H7 (cell line): ENCODE measurements at places on chromosomes 7 and 10.

DNA sequence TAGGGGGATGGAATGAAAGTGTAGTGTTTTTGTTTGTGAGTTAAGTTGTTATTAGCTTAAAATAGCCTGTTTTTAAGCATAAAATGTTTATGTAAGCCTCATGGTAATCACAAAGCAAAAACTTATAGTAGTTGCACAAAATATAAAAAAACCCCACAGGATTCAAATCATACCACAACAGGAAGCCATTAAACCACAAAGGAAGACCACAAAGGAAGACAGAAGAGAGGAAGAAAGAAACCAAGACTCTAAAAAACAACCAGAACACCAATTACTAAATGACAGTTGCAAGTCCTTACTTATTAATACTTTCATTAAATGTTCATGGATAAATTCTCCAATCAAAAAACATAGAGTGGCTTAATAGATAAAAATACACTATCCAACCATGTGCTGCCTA, 63.6 kb downstream of the ANKRD7 start:
- DNase-seq = no peak

DNA sequence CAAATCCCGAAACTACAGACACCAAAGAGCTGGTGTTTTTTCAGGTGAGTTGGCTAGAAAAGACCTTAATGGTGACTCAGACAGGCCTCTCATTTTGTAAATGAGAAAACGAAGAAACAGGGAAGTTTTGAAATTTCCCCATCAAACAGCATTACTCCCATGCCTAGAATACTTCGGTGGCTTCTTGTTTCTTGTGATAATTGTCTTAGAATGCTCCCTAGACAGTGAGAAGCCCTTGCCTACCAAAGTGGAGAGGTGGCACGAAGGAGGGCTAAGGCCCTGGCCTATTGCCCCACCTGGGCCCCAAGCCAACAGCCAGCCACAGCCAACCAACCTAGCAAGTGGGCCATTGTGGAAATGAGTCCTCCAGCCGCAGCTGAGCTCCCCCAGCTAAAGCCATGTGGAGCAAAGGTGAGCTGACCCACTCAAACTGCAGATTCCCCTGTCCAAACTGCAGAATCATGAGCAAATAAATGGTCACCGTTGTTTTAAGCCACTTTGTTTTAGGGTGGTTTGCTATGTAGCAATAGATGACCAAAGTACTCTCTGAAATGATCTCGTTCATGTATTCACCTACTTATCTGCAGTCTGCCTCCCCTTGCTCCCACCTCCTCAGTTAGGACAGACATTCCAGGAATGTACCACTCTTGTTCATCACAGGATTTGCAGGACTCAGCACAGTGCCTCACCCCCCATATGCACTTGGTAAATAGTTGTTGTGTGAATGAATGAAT, 97.7 kb upstream of the FGFR2 start:
- DNase-seq = no peak

DNA sequence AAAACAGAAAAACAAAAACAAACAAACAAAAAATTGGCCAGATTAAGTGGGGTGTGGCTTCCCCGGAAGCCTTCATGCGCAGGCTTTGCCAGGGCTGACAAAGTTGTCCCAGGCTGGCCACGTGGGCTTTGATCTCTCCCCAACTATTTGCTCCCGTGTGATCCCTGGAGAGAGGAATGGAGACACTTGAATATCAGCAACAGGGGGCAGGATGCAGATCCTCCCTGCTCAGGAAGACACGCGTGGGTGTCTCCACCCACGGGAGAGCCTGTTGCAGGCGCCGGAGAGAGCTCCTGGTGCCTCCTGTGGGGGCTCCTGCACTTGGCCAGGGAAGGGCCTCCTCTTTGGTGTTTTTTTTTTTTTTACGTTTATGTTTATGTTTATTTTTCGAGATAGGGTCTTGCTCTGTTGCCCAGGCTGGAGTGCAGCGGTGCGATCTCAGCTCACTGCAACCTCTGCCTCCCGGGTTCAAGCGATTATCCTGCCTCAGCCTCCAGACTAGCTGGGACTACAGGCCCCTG, 19.0 kb downstream of the TRIM56 start:
- DNase-seq = peak; percentile 51

GRCh38 chr10:54009672-54010071, 791.4 kb downstream of the PCDH15 start:
- no peak for DNase-seq

GRCh38 chr10:89062861-89063260, 72.3 kb downstream of the FAS start:
- DNase-seq = no peak

DNA sequence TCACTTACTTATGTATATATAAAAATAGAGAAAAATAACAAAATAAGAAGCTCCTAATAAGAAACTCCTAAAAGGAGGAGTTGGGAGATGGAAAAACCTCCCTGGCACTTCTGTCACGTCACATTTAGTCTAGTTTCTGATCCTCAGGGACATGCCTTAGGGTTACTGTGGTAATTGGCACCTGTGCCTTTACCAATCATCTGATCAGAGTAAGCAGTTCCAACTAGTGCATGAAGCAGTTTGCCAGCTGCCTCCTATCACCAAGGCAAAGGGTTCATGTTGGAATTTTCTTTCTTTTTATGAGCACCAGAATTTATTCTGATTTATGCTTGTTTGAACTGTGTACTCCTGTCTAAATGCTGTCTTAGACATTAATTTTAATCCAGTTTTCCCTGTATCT, 49.9 kb downstream of the ARL4A start:
- no peak for DNase-seq
